ENCODE measurements at places on chromosomes 2 and 18.

- no peak for DNase-seq
Measured at GRCh38 chr18:9530226-9531009, 55.1 kb downstream of the RALBP1 start.

DNA sequence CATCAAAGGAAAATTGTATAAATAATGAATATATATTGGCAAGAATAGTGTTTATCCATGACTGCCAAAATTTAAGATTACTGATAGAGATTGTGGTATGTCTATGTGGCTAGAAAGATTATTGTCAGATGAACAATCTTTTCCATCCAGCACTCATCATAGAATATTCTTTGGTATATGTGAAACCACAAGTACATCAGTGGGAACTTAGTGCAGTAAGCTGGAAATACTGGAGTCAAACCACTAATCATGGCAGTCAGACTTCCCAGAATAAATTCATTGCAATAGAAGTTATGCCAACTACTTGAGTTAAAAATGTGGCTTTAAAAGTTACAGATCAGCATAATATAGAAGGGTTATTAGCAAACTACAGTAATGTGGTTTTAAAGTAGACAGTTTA is 310.3 kb downstream of the GULP1 start:
- DNase-seq, result no peak

GRCh38 chr2:170747921-170748320 is 22.3 kb upstream of the ERICH2 start:
- DNase-seq, result no peak

DNA sequence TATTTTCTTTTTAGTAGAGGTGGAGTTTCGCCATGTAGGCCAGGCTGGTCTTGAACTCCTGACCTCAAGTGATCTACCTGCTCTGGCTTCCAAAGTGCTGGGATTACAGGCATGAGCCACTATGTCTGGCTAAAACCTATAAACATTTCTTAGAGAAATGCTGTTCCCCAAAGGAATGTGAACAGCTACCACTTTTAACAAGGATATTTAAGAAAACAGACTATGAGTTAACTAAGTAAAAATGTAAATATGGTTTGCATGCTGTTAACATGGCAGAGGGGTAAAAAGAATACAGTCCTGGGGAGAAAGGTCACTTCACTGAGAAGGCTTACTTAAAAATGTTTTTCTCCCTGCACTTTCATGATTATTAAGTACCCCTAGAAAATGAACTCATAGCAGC is 57.1 kb downstream of the SLC16A14 start:
- no peak for DNase-seq

DNA sequence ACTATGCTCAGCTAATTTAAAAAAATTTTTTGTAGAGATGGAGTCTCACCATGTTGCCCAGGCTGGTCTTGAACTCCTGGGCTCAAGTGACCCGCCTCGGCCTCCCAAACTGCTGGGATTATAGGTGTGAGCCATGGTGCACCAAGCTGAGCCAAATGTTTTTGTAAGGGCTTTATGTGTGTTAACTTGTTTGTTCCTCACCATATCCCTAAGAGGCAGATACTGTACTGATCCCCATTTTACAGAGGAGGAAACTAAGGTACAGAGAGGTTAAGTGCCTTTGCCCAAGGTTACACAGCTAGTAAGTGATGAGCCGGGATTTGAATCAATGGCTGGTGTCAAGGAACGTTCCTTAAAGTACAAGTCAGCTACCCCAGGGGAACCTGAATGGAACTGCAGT is 85.3 kb upstream of the KLF7 start:
- DNase-seq, result no peak

DNA sequence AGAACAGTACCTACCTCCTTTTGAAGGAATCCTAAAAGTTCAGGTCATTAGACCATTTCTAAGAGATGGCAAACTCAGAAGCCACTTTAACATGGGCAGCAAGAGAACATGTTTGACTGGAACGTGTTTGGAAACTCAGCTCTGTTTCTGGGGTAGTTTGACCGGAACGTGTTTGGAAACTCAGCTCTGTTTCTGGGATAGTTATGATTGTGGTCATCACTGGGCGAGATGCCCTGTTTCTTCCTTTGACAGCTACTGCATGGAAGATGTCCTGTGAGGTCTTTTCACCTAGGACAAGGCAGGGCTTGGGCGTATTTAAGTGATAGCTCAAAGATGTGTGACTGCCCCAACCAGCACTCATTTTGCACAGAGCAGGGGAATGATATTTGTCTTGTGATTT is 19.9 kb upstream of the SERPINB13 start:
- no peak for DNase-seq

GRCh38 chr2:64227603-64228125 is 83.4 kb upstream of the PELI1 start:
- DNase-seq, result no peak

- peak; percentile 9 for DNase-seq
Measured at GRCh38 chr2:44155666-44156446, 12.8 kb upstream of the PPM1B start.

GRCh38 chr18:68417166-68417799 is 297.6 kb downstream of the TMX3 start:
- DNase-seq, result no peak

DNA sequence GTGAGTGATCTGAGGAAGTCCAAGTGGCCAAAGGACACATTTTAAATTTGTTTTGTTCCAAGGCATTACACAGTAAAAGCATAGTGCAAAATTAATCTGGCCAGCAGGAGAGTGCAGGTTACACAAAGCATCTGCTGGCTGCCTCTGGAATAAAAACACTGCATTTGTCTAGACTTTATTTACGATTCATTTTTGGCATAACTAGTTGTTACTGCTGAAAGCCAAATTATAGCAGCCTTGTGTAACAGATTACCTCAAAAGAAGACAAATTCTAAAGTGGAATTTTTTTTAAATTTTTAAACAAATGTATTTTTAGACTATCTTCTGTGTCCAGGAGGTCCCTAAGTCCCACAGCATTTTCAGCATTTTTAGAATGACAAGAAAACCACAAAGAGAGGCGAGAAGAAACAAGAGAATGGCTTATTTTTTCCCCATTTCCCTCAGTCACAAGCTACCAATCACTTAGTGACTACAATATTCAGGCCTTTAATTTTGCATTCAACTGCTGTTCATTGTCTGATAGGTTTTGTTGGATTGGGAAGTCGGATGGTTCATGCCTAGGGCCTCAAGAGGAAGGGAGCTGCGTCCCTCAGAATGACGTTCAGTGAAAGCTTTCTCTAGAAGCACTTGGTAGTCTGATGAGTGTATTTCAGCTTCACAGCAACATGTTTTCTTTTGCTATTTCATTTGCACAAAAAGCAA is 46.0 kb downstream of the TMEFF2 start:
- no peak for DNase-seq

- DNase-seq, result no peak
Measured at GRCh38 chr2:120404941-120405758, 59.2 kb downstream of the INHBB start.

GRCh38 chr2:88638743-88639142 is 11.5 kb upstream of the EIF2AK3 start:
- DNase-seq, result peak; percentile 29

DNA sequence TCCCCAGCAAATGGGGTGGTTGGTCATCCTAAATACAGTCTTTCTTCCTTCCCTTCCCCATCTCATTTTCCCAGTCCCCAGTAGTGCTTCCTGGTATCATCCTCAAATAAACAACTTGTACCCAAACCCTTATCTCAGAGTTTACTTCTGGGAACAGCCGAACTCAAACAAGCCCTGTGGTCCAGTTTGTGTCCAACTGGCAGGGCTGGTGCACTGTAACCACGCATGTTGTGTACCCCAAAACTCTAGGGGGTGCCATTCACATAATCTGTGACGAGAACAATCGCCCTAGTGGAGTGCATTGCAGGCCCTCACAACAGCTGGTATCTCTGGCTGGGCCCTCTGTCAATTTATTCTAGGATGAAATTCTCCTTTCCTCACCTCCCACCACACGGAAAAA is 366.2 kb downstream of the TNS1 start:
- DNase-seq, result no peak

GRCh38 chr2:209570194-209570593 is 146.3 kb downstream of the MAP2 start:
- no peak for DNase-seq

DNA sequence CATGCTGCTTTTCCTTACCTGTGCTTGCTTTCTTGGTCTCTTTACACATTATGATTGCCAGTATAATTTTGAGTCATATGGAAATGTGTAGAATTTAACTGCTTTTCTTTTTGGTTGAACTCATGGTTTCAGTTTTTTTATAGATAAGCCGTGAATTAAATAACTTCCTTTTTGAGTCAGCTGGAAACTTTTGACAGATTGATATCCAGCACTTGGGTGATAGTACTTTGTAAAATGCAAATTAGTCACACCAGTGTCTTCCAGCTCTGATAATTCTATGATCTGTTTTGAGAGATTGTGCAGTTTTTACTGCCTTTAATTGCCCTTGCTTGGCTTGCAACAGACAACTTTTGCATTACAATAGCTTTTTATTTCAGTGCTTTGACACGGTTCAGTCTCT is 86.4 kb downstream of the NCOA1 start:
- DNase-seq, result no peak

GRCh38 chr2:65922794-65923193 is 490.4 kb upstream of the SPRED2 start:
- DNase-seq, result peak; percentile 55

DNA sequence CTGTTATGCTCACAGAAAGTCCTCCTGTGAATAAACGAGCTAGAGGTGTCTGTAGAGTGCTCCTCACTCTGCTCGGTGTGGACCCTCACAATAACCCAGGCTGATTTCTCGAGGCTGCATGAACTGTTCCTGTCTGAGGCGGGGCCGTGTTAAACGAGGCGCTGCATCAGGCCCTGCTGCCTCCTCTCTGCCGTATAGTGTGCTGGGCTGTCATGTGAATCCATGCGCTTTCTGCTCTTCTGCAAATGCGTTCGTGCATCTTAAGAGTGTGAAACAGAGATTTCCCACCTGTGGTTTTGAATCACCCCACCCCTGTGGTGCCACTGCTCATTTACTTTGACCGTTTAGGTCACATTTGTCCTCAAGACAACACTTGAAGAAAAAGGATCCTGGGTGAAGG is 26.2 kb downstream of the TRAF3IP1 start:
- DNase-seq, result no peak

DNA sequence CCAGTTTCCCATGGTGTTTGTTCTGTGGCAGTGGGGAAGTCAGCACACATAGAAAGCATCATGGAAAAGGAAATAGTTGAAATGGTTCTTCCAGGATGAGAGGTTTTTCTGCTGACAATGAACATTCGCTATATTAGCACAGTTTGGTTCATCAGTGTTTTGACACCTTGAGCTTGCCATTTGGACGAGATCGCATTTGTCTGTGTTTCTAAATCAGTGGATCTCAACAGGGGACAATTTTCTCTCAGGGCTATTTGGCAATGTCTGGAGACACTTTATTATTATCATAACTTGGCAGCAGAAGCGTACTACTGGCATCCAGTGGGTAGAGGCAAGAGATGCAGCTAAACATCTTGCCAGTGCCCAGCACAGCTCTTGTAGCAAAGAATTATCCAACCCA is 74.6 kb downstream of the CD8B2 start:
- DNase-seq, result no peak

DNA sequence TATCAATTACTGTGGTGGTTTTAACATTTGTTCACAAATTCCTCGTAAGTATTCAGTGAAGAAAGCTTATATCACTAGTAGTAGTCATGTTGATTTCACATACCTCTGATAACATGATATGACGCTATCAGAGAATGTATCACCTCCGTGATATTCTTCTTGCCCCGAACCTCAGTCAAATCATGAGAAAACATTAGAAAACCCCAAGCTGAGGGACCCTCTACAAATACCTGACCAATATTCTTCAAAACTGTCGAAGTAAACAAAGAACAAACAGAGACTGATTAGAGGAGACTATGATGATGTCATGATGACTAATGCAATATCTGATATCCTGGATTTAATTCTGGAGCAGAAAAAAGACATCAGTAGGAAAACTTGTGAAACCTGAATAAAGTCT is 85.6 kb upstream of the SPOPL start:
- DNase-seq, result peak; percentile 2

DNA sequence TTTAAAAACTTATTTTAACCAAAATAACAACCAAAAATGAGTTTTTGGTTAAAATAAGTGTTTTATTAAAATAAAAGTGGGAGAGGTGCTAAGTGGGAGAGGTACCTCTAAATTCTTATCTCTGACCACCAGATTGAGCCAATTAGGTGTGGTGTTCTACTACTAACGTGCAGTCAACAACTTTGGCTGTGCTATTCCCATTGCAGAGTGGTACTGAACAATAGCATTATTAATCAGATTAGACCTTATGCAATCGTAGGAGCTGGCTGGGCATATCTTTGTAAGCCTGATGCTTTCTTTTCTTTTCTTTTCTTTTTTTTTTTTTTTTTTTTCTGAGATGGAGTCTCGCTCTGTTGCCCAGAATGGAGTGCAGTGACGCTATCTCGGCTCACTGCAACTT is 38.9 kb downstream of the RAB27B start:
- no peak for DNase-seq

GRCh38 chr2:135676031-135676430 is 65.6 kb upstream of the UBXN4 start:
- DNase-seq, result no peak

GRCh38 chr2:84919885-84920580 is 14.6 kb downstream of the TMSB10 start:
- DNase-seq, result peak; percentile 91

DNA sequence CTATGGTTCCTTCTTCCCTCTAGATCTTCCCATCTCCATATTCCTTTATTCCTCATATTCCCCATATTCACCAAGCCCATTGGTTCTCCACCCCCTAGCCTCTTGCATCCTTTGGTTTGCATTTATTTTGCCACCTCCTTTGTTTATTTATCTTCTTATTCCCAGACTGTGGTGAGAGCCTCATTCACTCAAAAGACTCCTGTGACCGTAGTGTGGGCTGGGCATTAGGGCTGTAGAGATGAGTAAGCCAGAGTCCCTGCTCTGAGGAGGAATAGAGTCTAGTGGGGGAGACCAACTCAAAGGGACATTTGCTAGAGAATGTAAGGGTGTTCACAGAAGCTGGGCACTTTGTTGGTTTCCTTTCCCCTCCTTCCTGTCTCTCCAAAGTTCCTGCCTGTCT is 8.3 kb downstream of the ATG16L1 start:
- no peak for DNase-seq
